GM12891 (cell line): ENCODE measurements at places on chromosomes 12 and 14.

- no peak for DNase-seq
Measured at GRCh38 chr12:106564678-106565329, 18.0 kb upstream of the RFX4 start.

DNA sequence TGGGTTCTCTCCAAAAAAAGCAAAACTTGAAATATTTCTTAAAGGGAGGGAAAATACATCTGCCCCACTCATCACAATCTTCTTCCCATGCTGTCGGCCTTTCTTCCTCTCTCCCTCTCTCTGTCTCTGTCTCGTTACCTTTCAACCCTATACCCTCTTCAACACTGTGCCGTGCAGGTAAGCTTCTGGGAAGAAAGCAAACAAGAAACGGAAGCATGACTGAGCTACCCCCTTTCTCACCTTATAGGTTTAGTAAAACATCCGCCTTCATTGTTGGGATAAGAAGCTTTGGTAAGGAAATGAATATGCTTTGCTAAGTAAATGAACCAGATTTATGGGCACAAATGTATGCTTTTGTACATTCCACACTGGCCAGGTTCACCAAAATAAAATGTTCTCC lies 63.0 kb downstream of the TMEM30B start:
- no peak for DNase-seq

GRCh38 chr12:130438711-130439110 lies 101.0 kb downstream of the PIWIL1 start:
- no peak for DNase-seq

GRCh38 chr12:49824895-49825294 lies 3.3 kb downstream of the NCKAP5L start:
- DNase-seq, result no peak

- DNase-seq, result no peak
Measured at GRCh38 chr12:17060260-17060659, 454.3 kb upstream of the LMO3 start.

DNA sequence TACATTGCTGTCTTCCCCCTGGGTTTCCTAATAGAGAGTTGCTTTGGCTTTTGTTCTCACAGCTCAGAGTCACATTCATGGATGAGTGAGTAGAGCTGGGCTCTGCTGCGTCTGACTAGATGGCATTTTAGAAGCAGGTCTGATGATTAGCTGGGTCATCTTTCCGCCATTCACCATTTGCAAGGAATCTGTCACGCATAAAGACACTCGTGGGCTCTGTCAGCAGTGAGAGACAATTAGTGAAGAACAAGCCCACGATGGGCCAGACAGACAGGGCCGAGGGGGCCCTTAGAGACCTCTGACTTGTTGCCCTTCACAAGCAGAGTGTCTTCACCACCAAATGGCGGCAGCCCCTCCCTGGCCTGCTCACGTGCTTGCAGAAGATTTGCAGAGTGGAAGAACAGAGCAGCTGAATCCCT lies 175.0 kb downstream of the CRADD start:
- no peak for DNase-seq

GRCh38 chr12:114166362-114166761 lies 200.2 kb upstream of the RBM19 start:
- no peak for DNase-seq

DNA sequence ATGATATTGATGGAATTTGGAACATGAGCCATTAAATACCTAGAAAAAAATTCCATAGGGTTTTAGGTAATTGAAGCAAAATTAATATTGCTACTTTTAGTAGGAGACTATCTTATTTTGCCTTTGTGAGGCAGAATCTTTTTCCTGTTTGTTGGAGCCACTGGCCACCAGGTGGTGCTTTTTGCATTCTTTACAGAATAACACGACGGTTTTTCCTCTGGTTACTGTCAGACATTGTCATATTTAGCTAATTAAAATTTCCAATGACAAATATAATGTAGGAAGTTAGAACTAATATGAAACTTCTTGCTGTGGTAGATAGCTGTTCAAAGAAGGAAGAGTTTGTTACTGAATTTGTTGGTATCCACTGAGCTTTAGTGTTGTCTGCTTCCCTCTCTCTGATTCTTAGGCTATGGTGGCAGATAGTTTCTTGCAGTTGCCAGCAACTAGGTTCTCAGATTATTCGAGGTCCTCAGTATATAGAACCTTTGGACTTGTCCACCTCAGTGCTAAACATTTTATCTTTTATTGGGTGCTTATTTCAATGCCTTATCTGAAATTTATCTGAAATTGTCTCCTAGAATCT lies 25.7 kb downstream of the RAB21 start:
- DNase-seq, result no peak

DNA sequence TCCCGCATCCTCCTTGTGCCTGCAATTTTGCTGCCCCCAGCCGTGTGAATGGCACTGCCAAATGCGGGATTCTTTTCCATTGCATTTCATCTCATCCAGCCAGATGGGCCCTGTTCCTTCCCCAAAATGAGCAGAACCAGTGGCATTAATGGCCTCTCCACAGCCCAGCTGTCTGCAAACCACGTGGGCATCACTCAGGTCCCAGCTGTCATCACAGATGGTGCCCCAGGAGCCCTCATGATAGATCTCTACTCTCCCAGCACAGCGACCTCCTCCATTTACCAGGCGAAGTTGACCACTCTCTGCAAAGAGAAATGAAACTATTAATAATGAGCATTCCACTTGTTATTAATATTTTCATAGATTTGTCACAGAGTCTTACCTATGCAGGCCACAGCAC lies 17.1 kb downstream of the CD163 start:
- no peak for DNase-seq

GRCh38 chr12:131035245-131035681 lies 81.6 kb downstream of the ADGRD1 start:
- DNase-seq, result no peak

DNA sequence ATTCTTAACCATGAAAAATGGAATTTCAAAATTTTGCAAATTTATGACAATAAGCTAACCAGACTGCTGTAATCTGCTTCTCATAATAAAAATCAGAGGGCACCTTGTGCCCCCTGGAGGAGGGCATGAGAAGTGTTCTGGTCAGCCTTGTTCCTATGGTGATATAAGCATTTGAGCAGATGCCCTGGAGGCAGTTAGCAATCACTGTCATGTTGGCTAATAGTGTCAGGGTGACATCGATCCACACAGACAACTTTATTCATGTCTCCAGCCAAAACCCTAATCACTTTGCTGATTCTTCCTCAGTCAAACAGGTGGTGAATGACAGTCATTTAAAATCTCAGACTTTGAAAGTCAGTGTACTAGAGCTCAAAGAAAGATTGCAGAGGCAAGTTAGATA lies 943.0 kb downstream of the GALC start:
- no peak for DNase-seq

DNA sequence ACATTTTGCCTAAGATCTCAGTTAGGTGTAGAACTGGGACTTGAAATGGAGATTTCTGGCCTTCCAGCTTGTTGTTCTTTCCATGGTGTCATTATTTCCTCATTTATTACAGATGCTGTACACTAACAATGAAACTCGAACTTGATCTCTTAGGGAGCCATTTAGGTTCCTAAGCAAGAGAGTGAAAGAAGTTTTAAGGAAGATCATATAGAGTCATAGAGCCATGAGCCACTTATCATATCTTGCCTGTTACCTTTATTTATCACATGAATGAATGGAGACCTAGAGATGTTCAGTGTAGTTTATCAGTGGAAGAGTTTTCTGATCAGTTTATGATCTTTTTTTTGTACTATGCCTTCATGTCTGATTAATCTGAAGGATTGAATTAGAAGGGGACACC lies 9.9 kb downstream of the HELB start:
- no peak for DNase-seq

- no peak for DNase-seq
Measured at GRCh38 chr12:113149361-113150150, at the start of gene CFAP73. Gene CFAP73 (plus strand): TSS chr12:113149724. CDS start chr12:113149858, 134 bp downstream.

GRCh38 chr12:71755146-71755892 lies 656 bp downstream of the RAB21 start:
- peak; percentile 25 for DNase-seq

DNA sequence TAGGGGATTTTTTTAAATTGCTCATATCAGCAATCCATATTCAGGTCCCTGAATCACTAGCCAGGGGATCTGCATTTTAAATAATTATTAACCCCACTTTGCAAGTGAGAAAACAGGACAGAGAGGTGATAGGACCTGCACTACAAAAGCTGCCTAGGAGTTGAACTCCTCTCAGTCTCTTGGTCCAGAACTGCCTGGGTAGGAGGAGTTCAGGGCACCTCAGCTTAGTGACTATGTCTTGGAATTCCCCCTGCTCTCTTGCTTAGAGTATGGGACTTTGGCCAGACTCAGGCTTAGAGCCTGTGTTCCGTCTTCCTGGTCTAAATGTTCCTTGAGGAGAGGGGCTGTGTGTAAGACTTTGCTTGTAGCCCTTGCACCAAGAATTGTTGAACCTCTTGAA lies 68.2 kb upstream of the WSCD2 start:
- no peak for DNase-seq

DNA sequence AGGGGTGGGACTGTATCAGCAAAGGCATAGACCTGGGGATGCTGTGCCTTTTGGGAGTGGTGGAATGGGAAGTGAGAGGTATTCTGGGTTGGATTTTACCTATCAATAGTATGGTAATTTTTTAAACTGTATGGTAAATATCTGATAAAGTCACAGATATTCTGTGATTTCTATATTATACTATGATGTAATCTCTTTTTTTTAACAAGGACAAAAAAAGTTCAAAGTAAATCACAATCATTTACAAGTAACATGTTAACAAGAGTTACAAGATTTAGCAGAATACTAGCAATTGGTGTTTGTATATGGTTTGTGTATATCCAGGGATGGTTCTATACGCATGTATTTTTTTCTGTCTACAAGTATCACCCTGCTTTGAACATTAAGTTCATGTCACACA lies 56.0 kb downstream of the BMAL2 start:
- no peak for DNase-seq

DNA sequence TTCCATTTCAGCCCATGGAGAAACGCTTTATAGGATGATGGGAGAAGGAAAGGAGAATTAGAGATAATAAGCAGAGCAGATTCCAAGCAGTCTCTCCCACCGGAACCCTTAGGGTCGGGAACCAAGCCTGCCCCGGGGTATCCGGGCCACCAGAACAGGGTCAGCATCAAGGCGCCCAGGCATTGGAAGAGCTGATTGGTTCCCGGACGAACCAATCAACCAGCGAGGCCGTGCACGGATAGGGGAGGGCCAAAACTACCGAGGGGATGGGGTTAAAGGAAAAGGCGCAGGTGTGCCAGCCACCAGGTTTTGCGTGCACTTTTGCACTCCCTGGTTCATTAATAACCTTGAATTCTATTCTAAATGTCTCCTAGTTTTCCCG lies 1.7 kb downstream of the PPM1H start:
- DNase-seq, result no peak

- no peak for DNase-seq
Measured at GRCh38 chr12:62714774-62715721, 219.9 kb downstream of the PPM1H start.

- no peak for DNase-seq
Measured at GRCh38 chr12:39931857-39932256, 174.0 kb downstream of the SLC2A13 start.

- DNase-seq, result no peak
Measured at GRCh38 chr14:22380571-22381407, 208.2 kb downstream of the DAD1 start.

DNA sequence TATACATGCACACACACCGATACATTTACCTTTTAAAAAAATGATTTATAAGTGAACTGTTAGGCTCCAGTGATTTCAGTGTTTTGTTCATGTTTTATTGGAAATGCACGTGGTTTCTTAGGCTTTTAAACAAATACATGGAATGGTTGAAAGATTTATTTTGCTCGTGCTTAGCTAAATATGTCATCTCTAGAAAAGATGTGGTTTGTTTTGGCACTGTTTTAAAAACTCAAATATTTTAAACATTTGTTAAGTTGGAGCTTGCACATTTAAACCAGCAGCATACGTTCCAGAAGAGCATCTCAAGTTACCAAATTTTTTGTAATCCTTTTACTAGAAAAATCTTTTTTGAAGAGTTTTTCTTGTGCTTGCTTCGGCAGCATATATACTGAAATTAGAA lies 44.5 kb downstream of the FOXA1 start:
- DNase-seq, result no peak

DNA sequence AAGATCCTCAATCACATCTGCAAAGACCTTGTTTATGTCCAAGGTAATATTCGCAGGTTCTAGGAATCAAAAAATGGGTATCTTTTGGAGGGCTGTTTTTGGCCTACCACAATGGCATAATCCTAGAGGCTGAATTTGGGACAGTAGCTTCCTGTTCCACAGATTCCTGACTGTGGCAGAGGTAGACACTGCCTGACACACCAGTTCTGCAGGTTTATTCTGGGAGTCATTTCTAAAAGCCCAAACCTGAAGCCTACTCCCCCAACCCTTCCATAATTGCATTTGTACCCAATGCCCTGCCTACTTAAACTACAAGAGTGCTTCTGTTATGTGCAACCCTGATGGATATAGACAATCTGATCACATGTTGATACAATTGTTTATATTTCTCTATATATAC lies 378.9 kb downstream of the PCNX1 start:
- DNase-seq, result no peak

DNA sequence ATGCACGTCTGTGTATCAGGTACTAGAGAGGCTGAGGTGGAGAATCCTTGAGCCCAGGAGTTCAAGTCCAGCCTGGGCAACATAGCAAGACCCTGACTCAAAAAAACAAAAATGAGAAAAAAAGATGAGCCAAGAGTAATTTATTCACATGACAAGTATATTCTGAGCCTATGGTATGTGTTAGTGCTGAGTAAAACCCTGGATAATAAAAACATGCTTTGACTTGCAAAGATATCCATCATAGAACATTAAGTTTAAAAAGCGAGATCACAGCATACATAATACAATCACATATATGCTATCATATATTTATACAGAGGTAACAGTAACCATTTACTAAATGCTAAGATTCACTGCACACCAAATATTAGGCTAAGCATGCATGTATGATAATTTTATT lies 23.9 kb upstream of the SLC10A1 start:
- DNase-seq, result no peak

DNA sequence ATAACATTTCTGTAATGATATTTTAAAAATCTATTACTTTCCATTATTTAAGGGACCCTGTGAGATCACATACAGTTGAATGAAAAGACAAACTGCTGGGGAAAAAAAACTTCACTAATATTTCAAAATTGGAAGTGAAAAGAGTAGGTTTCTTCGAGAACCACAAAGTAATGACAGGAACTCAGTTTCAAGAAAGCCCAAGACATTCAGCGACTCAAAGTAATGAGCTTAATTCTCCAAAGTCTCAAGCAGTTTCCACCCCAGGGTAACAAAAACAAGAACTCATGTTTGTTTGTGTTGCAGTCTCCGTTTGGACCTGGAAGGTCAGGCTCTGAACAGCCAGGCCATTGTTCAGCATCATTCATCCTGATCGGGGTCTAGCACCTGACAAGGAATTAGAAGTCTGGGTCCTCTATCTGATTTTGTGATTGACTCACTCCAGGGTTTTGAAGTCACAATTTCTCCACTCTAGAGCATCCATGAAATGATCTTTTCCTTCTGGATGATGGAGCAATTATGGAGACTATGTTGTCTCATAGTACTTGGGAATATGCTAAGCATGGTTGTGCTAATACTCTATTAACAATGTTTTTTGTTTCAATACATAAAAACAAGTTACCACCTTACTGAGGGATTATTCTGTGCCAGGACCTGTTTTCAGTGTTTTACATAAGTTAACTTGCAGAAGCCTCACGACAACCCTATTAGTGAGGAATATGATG lies 126.9 kb downstream of the SLC25A21 start:
- no peak for DNase-seq

- no peak for DNase-seq
Measured at GRCh38 chr12:57000393-57000792, 6.0 kb downstream of the ZBTB39 start.
